ENCODE measurements at places on chromosomes 12 and 14. TPM values are rescaled to one million over a fixed set of nuclear protein-coding genes. Genes with fewer than 3 reads are reported as not detected.

AHNAK2 gene
- 5.9 TPM for total RNA-seq

C14orf132 gene
- 16.3 TPM for total RNA-seq

SERPINA1 gene
- total RNA-seq = 5,718 TPM

SLC2A14 gene
- total RNA-seq = 6.1 TPM

NCKAP5L gene
- 13.1 TPM for total RNA-seq

DNA sequence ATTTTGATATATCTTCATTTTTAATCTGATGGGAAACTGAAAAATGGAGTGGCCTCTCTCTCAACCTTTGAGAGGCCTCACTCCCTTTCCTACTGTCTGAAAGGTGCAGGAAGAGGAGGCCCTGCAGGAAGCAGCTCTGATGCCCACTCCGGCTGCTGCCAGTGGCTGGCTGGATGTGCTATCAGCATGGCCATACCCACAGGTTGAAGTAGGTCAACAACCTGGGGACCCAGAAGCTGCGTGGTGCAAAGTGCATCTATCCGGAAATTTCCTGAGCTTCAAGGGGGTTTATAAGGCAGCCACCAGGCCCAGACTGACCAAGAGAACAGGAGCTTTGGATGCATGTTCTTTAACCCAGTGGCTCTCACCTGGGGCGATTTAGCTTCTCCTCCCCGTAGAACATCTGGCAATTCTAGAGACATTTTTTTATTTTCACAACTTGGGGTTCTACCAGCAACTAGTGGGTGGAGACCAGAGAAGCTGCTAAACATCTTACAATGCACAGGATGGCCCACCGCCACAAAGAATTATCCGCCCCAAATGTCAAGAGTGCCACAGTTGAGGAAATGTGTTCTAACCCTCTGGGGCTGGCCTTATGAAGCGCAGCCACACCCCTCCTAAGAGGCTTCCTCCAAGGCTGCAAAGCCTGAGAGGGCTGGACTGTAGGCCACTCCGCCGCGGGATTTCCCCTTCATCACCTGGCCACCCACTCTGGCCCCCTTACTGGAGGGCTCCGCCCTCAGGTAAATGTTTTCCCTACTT, 8.2 kb upstream of the BATF start:
- no peak overlapping the region for H3K27ac ChIP-seq
- no peaks in the 10 kb centered on the region for H3K4me1 ChIP-seq
- H3K4me3 ChIP-seq = no peak overlapping the region
- H3K27me3 ChIP-seq = no peaks in the 10 kb centered on the region
- no peak for DNase-seq

DNA sequence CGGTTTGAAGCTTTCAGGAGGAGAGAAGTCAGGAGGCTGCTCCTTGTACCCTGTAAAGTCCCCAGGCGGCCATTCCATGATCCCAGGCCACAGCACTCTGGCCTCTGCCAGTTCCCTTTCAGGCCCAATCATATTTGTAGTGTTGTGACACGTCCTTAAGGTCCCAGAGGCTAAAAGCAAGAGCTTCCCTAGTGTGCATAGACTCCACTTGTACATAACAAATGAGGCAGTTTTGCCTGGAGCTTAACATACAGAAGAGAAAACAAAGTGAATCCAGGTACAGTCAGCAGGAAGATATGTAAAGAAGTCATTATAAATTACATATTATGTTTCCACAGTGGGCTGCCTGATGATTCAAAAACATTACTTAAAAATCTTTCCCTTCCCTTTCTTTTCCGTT, 81.1 kb upstream of the RPH3A start:
- no peaks in the 10 kb centered on the region for H3K36me3 ChIP-seq
- H3K27me3 ChIP-seq = no peaks in the 10 kb centered on the region
- H3K27ac ChIP-seq = no peak overlapping the region
- no peaks in the 10 kb centered on the region for H3K4me1 ChIP-seq

GRCh38 chr12:71652656-71653055, 11.0 kb downstream of the ZFC3H1 start:
- no peak for DNase-seq
- H3K4me1 ChIP-seq = no peaks in the 10 kb centered on the region
- H3K36me3 ChIP-seq = no peaks in the 10 kb centered on the region
- no peaks in the 10 kb centered on the region for H3K27me3 ChIP-seq
- H3K27ac ChIP-seq = no peak overlapping the region
- H3K4me3 ChIP-seq = no peak overlapping the region

DNA sequence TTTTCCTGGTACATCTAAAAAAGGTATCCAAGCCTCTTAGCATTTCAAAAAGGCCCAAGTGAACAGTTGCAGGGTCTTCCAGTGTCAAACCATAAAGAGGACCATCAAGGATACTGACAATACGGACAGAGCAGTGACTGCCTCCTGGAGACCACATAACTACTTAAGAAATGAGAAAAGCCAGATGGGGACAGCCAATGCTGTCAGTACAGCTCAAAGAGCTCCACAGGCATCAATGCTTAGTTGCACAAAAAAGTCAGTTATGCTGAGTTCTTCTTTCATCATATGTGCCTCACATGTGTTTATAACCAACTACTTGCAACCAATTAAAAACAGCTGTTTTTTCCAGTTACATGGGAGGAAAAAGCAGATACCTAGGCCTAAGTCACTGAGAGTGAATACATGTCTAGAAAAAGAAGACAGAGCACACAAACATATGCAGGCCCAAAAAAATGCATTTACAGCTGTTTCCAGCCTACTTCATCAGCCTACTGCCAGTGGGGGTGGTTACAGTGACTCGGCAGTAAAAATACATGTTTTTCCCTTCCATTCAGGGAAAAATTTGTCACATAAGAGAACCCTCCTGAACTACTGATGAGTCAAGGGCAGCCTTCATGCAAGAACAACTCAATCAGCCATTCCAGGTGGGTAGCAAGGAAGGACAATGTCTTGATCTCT, 84.0 kb downstream of the DCAF5 start:
- peak overlapping the region; percentile 46 for H3K27ac ChIP-seq
- no peaks in the 10 kb centered on the region for H3K27me3 ChIP-seq
- H3K36me3 ChIP-seq = no peaks in the 10 kb centered on the region
- H3K4me3 ChIP-seq = no peak overlapping the region
- no peaks in the 10 kb centered on the region for H3K4me1 ChIP-seq
- DNase-seq = no peak

GRCh38 chr12:46942579-46942978, 116.8 kb upstream of the SLC38A4 start:
- H3K36me3 ChIP-seq = no peaks in the 10 kb centered on the region
- H3K4me1 ChIP-seq = no peaks in the 10 kb centered on the region
- H3K27me3 ChIP-seq = no peaks in the 10 kb centered on the region

DNA sequence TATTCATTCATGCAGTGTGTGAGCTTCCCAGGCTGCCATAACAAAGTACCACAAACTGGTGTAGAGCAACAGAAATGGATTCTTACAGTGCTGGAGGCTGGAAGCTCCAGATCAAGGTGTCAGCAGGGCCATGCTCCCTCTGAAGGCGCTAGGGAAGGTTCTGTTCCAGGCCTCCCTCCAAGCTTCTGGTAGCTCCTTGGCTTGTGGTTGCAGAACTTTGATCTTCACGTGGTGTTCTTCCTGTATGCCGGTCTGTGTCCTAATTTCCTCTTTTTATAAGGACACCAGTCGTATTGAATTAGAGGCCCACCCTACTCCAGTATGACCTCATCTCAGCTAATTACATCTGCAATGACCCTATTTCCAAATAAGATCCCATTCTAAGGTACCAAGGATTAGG, 3.1 kb downstream of the OTUB2 start:
- H3K4me1 ChIP-seq = no peaks in the 10 kb centered on the region
- no peaks in the 10 kb centered on the region for H3K36me3 ChIP-seq
- H3K27ac ChIP-seq = no peak overlapping the region
- H3K4me3 ChIP-seq = no peak overlapping the region
- no peak for DNase-seq

- no peak overlapping the region for H3K27ac ChIP-seq
- H3K36me3 ChIP-seq = no peaks in the 10 kb centered on the region
- peak overlapping the region; percentile 23 for H3K4me3 ChIP-seq
- no peaks in the 10 kb centered on the region for H3K4me1 ChIP-seq
Measured at GRCh38 chr14:59630288-59630963, 53.8 kb upstream of the CCDC175 start.

GRCh38 chr12:1325666-1326065, 268.7 kb downstream of the FBXL14 start:
- H3K36me3 ChIP-seq = no peaks in the 10 kb centered on the region
- H3K27ac ChIP-seq = no peak overlapping the region
- no peaks in the 10 kb centered on the region for H3K4me1 ChIP-seq

- H3K36me3 ChIP-seq = no peaks in the 10 kb centered on the region
- no peak overlapping the region for H3K27ac ChIP-seq
- H3K27me3 ChIP-seq = no peaks in the 10 kb centered on the region
- no peak overlapping the region for H3K4me3 ChIP-seq
Measured at GRCh38 chr12:13252616-13253015, 56.1 kb downstream of the EMP1 start.

DNA sequence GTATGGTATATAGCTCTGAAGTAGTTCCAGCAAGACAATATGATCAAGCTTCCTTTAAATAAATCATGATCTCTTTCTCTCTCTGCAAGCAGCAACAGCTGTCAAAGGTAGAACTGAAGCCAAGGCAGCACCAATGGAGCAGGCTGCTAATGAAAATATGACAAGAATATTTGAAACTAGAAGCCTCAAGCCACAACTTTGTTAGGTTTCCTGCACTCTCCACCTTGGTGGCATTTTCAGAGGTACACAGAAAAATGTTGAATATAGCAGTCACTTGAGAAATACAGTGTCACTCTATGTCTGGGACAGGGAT, 43.8 kb upstream of the PSMA6 start:
- H3K4me3 ChIP-seq = no peak overlapping the region
- H3K36me3 ChIP-seq = no peaks in the 10 kb centered on the region
- no peaks in the 10 kb centered on the region for H3K27me3 ChIP-seq
- no peaks in the 10 kb centered on the region for H3K4me1 ChIP-seq
- DNase-seq = no peak

GRCh38 chr14:51677266-51677665, 25.6 kb downstream of the FRMD6 start:
- DNase-seq = no peak
- H3K4me3 ChIP-seq = no peak overlapping the region
- peaks cover 19% of the 10 kb centered on the region for H3K4me1 ChIP-seq
- no peaks in the 10 kb centered on the region for H3K27me3 ChIP-seq

- H3K4me3 ChIP-seq = no peak overlapping the region
- H3K36me3 ChIP-seq = no peaks in the 10 kb centered on the region
- no peaks in the 10 kb centered on the region for H3K4me1 ChIP-seq
- H3K27ac ChIP-seq = no peak overlapping the region
- H3K27me3 ChIP-seq = no peaks in the 10 kb centered on the region
Measured at GRCh38 chr12:4331221-4331620, 10.2 kb downstream of the TIGAR start.

DNA sequence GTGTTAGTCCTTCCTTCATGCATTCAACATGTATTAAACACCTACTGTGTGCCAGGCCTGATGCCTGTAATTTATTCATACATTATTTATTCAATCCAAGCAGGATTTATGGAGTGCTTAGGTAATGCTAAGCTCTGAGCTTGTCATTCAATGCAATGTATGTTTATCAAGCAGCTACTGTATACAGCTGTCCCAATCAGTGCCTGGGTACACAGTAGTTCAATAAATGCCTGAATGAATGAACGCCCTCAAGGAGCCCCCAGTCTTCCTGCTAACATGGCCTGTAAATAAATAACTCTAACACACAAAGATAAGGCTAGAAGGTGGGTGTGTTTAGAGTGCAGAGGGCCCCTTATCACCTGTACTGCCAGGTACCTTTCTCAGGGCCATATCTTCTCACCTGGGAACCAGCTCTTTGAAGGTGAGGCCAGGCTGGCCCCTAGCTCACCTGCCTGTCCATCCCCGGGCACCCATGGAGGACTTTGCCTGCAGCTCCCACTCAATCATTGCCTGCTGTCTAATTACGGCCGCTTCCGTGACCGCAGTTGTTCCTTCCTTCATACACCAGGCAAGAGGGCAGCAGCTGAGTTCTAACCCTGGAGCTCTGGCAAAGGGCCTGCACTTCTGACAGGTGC, 20.0 kb upstream of the KDM2B start:
- DNase-seq = peak; percentile 79
- no peaks in the 10 kb centered on the region for H3K36me3 ChIP-seq
- H3K4me3 ChIP-seq = no peak overlapping the region
- peaks cover 11% of the 10 kb centered on the region for H3K4me1 ChIP-seq
- H3K27ac ChIP-seq = peak overlapping the region; percentile 53
- H3K27me3 ChIP-seq = no peaks in the 10 kb centered on the region

- no peaks in the 10 kb centered on the region for H3K27me3 ChIP-seq
- no peaks in the 10 kb centered on the region for H3K36me3 ChIP-seq
- no peak overlapping the region for H3K27ac ChIP-seq
- H3K4me1 ChIP-seq = no peaks in the 10 kb centered on the region
- DNase-seq = no peak
- H3K4me3 ChIP-seq = no peak overlapping the region
Measured at GRCh38 chr12:120421701-120422100, 16.2 kb upstream of the COX6A1 start.

- no peak for DNase-seq
- H3K4me3 ChIP-seq = no peak overlapping the region
- H3K4me1 ChIP-seq = no peaks in the 10 kb centered on the region
- no peaks in the 10 kb centered on the region for H3K36me3 ChIP-seq
- H3K27me3 ChIP-seq = no peaks in the 10 kb centered on the region
Measured at GRCh38 chr14:65850429-65851135, 438.1 kb downstream of the FUT8 start.

Data from hepatocyte (in vitro differentiated cells).